ENCODE measurements at places on chromosomes 13 and 19.

DNA sequence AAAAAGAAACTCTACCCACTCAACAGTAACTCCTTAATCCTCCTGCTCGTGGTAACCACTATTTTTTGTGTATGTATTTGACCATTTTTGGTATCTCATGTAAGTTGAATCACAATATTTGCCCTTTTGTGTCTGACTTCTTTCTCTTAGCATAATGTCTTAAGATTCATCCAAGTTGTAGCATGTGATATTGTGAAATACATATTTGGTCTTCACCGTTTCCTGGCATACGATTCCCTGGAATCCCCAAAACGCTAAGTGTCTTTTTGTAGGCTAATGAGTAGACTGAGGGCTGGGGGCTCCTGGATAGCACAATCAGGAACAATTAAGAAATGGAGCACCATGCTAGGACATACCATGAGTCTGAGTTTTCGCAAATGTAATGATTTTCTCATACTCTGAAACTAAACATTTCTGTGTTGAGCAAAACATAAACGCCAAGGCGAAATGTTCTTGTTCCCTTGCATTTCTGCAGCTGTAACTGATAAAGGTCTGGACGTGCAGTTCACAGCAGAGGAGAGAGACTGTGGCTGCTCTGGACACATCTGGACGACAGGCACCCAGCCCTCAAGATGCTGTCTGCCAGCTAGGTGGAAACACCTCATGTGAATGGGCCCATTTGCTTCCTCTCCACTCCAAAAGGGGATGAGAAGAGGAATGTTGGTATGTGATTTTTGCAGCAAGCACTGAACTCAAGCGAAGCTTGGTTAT, 38.4 kb downstream of the BRD4 start:
- peak; percentile 71 for DNase-seq

DNA sequence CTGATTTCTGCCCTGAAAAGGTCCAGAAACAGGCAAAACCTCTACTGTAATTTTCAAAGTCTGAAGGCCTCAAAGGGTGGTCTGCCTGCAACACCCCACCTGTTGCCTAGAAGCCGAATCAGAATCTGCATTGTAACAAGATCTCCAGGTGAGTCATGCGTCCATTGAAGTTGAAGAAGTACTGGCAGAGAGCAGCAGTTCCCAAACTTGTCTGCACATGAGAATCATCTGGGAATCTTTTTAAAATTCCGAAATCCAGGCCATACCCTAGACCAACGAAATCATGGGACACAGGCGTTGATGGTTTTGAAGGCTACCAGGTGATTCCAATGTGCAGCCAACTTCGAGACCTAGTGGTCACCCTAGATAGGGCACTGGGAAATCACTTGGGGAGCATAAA, 16.0 kb upstream of the CLN5 start:
- no peak for DNase-seq

- DNase-seq: no peak
Observed at GRCh38 chr19:1376415-1376805, 7.3 kb upstream of the NDUFS7 start.

DNA sequence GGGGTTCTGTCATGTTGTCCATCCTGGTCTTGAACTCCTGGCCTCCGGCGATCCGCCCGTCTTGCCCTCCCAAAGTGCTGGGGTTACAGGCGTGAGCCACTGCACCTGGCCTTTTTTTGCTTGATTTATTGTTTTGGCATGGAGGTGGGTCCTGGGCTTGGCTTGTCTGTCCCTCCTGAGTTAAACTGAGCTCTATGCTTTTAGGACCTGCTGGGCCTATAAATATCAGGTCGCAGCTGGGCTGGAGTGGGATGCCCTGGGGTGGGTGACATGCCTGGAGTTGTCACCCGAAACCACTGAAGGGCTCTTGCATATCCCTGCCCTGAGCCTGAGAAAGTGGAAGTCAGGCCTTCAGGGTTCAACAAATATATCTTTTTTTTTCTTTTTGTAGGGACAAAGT, 5.5 kb downstream of the ARRDC5 start:
- no peak for DNase-seq

- DNase-seq: no peak
Observed at GRCh38 chr13:74080762-74081161, 53.4 kb downstream of the KLF12 start.

- DNase-seq: no peak
Observed at GRCh38 chr13:49840266-49840665, 47.8 kb upstream of the KPNA3 start.

GRCh38 chr19:30227661-30228112, 144.5 kb upstream of the ZNF536 start:
- peak; percentile 91 for DNase-seq

- DNase-seq: no peak
Observed at GRCh38 chr13:30676672-30677071, 58.7 kb upstream of the ALOX5AP start.

GRCh38 chr19:1602091-1602707, 3.1 kb downstream of the UQCR11 start:
- DNase-seq: no peak

GRCh38 chr13:62209529-62209928, 793.9 kb upstream of the PCDH20 start:
- DNase-seq: no peak

- no peak for DNase-seq
Observed at GRCh38 chr13:28794396-28794795, 25.7 kb upstream of the MTUS2 start.

DNA sequence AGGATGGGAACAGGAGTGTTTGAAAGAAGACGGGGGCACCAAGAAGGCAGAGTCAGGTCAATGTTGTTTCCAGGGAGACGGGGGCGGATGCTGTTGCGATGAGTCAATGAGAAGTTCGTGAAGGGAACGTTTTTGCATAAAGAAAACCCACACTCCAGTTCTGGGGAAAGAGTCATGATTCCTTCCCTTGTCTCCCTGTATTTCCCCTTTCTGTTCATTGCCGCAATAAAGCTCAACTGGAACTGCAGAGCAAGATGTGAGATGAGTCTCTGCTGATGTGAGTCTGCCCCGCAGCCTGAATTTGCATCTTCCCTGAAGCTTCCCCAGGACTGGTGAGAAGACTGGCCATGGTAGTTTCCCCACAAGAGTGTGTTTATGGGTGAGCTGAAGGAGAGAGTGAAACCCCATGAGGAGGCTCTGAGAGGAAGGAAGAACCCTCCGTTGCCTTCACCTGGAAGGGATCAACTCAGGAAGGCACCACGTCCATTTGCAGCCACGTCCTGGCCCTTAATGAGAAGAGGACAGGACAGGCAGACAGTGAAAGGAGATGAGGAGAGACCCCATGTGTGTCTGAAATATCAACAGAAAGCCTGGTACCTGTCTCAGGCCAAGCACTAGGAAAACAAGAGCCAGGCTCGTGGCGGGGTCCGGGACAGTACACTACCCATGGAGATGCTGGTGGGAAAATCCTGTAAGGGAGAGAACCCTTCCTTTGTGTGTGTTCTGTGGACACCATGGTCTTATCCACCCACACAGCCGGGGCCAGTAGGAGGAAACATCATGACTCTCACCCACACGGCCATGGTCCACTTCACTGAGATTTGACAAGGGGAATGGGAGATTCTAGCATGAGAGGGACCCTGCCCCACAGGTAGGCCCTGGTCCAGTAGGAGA, 13.7 kb downstream of the LILRA1 start:
- no peak for DNase-seq

DNA sequence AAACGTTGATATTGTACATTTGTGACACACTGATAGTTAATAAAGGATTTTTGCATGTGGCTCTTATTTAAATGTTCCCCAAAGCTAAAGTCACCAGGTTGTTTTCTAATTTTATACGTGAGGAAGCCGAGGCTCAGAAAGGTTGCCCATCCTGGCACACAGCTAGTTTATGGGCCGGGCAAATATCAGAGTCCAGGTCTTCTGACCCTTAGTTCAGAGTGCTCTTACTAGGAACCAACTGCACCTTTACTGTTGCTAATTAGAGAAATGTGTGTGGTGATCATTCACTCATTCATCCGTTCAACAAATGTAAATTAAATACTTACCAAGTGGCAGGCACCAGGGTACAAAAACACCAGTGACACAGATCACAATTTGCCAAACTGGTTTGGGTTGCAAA, 46.3 kb upstream of the RGCC start:
- no peak for DNase-seq

- peak; percentile 85 for DNase-seq
Observed at GRCh38 chr13:28753208-28753892, 34.6 kb upstream of the SLC46A3 start.

DNA sequence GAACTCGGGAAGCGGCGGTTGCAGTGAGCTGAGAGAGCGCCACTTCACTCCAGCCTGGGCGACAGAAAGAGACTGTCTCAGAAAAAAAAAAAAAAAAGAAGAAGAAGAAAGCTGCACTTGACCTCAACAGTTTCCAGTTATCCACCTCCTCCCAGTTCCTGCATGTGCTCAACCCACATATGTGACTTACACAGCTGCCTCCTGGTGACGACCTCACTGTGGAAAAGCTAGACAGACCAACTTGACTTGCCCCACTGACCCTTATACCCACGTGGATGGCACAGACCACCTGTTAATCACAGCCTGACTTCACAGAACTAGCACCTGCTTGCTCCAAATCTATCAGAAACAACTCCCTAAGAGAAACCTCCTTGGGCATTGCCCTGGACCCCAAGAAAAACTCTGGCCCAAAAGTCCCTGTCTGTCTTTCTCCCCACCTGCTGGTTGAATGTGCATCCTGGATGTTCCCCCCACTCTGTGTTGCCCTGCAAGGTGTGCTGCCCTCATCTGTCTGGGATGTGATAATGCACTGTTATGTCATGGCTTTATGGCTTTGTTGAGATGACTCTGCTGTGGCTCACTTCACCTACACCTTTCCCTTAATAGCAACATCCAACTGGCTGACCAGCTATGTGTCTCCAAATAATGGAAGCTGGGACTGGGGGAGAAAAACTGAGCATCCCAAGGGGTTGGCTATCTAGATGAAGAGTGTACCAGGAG, 2.8 kb downstream of the ZNF20 start:
- DNase-seq: no peak

- no peak for DNase-seq
Observed at GRCh38 chr13:70191034-70191433, 82.8 kb upstream of the KLHL1 start.

DNA sequence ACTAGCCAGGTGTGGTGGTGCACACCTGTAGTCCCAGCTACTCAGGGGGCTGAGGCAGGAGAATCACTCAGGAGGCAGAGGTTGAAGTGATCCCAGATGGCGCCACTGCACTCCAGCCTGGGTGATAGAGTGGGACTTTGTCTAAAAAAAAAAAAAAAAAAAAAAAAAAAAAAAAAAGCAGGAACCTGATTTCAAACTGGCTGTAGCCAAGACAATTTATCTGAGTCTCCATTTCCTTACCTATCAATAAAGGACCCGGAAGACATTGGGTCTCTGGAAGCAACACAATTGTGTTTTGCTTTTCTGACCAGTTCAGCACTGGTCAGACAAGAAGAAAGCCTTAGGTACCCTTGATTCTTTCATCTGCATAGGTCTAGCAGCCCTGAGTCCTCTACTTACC, 491.0 kb downstream of the TBC1D4 start:
- no peak for DNase-seq

DNA sequence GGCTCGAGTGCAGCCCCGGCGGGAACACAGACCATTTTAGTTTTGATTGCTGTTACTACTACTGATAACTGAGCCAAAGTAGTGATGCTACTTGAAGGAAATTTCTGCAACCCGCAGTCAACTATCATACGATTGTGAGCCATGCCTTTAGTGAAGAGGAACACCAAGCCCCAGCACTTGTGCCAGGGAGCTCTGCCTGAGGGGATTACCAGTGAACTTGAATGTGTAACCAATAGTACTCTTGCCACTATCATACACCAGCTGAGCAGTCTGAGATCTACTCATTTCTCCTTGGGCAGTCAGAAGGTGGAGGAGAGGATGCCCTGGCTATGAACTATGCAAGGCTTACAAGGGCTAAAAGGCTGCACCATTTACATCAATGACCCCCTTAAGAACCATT, 49.0 kb upstream of the N4BP2L1 start:
- DNase-seq: no peak
